ENCODE measurements at places on chromosomes 3 and 15. TPM values are rescaled to one million over a fixed set of nuclear protein-coding genes. Genes with fewer than 3 reads are reported as not detected.

GABRG3 gene
- not detected for total RNA-seq

DNA sequence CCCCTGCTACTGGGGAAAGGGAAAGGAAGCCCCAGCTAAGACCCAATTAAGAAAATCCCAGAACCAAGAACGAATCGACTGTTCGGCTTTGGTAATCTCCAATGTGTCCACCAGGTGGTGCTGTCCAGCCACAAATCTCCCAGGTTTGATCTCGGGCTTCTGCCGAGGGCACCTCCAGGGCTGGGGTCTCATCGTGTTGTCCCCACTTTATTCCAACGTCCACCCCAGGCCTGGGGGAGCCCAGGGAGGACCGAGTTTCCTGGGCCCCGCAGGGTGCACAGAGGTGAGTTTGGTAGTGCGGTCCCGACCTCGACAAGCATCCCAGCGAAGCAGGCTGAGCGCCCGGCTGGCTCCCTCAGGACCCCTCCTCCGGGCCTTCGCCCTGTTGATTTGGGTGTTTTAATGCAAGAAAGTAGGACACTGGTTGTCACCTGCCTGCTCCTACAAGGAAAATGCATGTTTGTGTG, 185.1 kb downstream of the GOLGA6L6 start:
- peak; percentile 81 for DNase-seq

- DNase-seq, result peak; percentile 99
Observed at GRCh38 chr3:15205934-15206661, at the start of gene CAPN7. Gene CAPN7 (plus strand): TSS chr3:15206246. CDS start chr3:15206496, 250 bp downstream.

- DNase-seq, result no peak
Observed at GRCh38 chr15:101135532-101136166, 116.2 kb downstream of the CHSY1 start.

ROPN1 gene
- total RNA-seq, result not detected

DNA sequence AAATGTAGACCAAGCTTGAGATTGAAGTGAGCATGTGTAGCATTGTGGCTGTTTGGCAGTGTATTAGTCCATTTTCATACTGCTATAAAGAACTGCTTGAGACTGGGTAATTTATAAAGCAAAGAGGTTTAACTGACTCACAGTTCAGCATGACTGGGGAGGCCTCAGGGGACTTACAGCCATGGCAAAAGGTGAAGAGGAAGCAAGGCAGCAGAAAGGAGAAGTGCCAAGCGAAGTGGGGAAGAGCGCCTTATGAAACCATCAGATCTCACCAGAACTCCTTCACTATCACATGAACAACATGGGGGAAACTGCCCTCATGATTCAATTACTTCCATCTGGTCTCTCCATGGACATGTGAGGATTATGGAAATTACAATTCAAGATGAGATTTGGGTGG, 8.6 kb upstream of the CERS3 start:
- no peak for DNase-seq

- DNase-seq, result no peak
Observed at GRCh38 chr3:142088522-142088921, 60.8 kb downstream of the TFDP2 start.

SH2D7 gene
- not detected for total RNA-seq

DNA sequence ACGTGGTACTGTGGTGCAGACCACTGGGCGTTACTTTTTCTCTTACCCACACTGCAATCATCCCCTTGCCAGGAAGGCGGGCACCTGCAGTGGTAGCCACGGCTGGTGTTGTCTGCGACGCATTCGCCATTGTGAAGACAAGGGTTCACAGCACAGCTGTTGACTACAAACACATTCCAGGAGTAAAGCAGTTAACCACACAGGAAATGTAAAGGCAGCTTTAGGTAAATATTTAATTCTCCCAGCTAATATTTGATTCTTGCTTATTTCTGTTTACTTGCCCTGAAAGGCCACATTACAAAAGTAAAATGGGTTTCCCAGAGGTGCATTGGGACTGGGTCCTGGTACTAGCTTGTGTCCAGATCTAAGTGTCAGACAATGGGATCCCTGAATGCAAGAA, 45.4 kb downstream of the HEG1 start:
- no peak for DNase-seq

DNA sequence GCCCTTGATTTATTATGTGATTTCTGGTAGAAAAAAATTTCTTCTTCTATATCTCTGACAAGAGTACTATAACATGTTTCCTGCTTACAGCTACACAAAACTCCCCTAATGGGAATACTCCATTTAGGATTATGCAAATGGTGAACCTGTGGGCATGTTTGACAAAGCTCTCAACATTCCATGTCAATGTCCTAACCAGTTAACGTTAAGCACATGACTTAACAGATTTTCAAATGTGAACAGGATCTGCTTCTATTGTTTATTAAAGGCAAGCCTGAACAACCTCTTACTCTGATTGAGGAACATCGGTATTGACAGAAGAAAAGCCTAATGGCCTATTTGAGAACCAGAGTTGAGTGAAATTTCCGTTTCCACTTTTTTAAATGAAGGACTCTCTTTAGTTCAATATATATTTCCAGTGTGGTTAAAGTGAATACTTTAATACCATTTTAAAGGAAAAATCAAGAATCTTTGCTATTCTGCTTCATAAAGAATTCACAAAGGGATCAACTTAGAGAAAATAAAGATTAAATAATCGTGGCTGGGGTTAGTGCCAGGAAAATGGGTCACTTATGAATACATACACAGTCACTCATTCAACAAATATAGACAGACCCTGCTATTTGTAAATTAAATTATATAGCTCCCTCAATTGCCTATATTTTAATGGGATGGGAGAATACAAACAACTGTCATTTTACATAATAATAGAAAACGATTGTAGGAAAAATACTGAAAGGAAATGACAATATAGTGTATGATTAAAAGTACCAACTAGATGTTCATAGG, 300.3 kb upstream of the CBLB start:
- DNase-seq, result no peak

- DNase-seq, result no peak
Observed at GRCh38 chr3:153885359-153885758, 235.8 kb upstream of the ARHGEF26 start.

- no peak for DNase-seq
Observed at GRCh38 chr3:64316971-64317370, 91.7 kb upstream of the PRICKLE2 start.

- DNase-seq, result no peak
Observed at GRCh38 chr3:39176025-39176714, 16.2 kb downstream of the XIRP1 start.

DNA sequence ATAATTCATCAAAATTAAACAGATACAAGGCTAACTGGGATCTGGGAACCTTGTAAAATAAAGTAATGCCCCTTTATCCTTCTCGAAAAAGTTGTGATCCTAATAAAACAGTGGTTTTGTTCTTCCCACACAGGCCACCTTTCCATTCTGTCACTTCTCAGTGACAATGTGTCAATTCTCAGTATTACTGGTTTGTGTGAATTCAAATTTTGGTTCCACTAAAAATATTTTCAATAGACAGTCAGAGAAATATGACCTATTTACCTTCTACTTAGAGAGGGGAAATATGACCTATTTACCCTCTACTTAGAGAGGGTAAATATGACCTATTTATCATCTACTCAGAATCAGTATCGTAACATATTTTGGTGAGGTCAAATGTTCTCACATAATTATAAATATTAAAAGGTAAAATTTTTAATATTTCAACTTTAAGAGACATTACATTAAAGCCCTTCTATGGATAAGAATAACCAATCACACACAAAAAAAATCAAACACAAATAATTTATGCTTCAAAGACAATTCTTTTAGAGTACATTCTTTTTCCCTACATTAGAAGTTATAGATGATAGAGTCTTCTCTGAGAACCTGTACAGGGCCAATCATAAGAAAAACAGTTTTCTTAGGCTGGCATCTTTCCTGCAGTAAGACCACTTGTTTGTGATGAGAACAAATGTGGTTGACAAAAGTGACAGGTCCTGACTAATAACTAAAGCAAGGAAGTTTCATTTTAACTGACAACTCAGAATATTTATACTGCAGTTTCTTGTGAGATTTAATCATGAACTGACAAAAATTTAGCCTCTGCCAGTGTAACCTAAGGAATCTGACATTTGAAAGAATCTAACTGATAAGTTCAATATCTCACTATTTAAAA, 323.3 kb downstream of the DIPK2A start:
- DNase-seq, result no peak

NUSAP1 gene
- 2.2 TPM for total RNA-seq

Data from Right ventricle myocardium inferior (tissue), 1 donor.